ENCODE measurements at places on chromosomes 11 and 22.

GRCh38 chr11:31808721-31809540, 2.2 kb downstream of the PAX6 start:
- DNase-seq, result no peak

GRCh38 chr11:70368961-70369360, 29.4 kb upstream of the CTTN start:
- DNase-seq, result no peak

- DNase-seq, result no peak
These were observed 25.6 kb downstream of the ANKRD42 start for GRCh38 chr11:83219095-83219494.

- no peak for DNase-seq
These were observed 171.3 kb downstream of the GRIK4 start for GRCh38 chr11:120682866-120683265.

DNA sequence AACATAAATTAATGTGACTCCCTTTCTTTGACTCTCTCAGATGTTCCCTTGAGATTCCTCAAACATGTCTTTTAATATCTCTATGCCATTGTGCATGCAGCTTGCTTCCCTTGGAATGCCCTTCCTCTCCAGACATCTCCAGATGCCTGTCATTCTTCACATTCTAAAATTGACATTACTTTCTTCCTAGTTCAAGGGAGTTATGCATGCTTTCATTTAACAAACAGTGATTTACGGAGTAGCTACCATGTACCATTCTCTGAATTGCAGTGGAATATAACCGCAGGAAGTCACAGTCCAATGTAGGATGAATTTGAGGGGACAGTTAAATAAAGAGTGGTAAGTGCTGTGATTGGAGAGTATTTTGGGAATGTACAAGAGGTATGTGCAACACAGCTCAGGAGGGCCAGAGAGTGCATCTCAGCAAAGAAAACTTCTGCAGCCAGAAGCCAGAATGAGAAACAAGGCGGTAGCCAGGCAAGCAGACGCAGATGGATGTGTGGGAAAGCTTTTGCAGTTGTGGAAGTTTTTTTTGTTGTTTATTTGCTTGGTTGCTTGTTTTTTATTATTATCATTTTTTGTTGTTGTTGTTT, 18.7 kb downstream of the MMP10 start:
- DNase-seq, result no peak
